Testis (tissue), 5 donors: ENCODE measurements at places on chromosomes 5 and 9. TPM values are rescaled to one million over a fixed set of nuclear protein-coding genes. Genes with fewer than 3 reads are reported as not detected.

- no peak for DNase-seq
Measured at GRCh38 chr5:102740515-102740914, 14.6 kb upstream of the PAM start.

- DNase-seq = peak; percentile 33
Measured at GRCh38 chr9:93184432-93185265, 710 bp downstream of the WNK2 start.

DNA sequence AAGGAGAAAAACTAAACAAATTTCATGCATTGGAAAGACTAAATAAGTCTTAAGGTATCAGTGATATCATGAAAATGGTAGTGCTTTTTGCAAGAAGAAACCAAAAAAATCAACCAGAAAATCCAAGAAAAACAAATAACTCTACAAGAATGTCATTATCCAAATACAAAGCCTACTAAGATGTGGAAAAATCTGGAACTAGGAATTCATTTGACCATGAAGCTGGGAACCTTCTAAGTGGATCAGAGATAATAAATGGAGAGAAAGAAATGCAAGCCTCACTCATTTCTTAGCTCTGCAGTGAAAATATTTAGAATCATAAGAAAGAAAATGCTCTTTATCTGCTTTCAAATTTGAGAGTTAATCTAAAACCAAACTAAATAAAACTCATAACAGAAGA lies 51.3 kb downstream of the RASEF start:
- no peak for DNase-seq

DNA sequence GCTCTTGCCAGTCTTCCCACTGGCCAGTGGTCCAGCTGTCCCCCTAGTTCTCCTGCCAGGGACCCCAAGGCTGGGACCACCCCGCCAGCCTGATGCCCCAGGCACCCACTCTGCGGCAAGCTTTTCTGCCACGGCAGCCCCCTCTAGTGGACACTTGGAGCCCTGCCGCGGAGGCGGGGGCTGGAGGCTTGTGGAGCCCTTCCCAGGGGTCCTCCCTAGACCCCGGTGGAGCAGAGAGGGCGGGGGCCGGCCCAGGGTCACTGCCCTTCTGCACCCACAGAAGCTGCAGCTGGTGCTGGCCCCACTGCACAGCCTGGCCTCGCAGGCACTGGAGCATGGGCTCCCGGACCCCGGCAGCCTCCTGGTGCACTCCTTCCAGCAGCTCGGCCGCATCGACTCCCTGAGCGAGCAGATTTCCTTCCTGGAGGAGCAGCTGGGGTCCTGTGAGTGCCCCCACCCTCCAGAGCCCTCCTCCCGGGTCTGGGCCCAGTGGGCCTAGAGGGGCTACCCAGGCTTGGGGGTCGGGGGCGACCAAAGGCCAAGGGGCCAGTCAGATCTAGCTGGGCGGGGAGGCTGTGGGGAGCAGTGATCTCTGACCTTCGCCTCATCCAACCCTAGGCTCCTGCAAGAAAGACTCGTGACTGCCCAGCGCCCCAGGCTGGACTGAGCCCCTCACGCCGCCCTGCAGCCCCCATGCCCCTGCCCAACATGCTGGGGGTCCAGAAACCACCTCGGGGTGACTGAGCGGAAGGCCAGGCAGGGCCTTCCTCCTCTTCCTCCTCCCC lies 9.1 kb downstream of the EGFL7 start:
- peak; percentile 49 for DNase-seq

- DNase-seq = no peak
Measured at GRCh38 chr5:6574537-6575245, 58.2 kb downstream of the NSUN2 start.

CER1 gene
- total RNA-seq = 0.47 TPM
